ENCODE measurements at places on chromosomes 11 and 22.

GRCh38 chr11:61473370-61474012 lies 35.1 kb upstream of the LRRC10B start:
- DNase-seq: no peak

GRCh38 chr11:83054001-83054400 lies 17.7 kb downstream of the RAB30 start:
- DNase-seq: no peak

GRCh38 chr11:32382339-32383049 lies 52.8 kb downstream of the WT1 start:
- DNase-seq: no peak

- DNase-seq: peak; percentile 50
Measured at GRCh38 chr22:45284705-45285262, at the start of gene UPK3A. Gene UPK3A, plus strand, starts transcription at chr22:45284949. Its CDS starts 65 bp downstream, at chr22:45285014.

DNA sequence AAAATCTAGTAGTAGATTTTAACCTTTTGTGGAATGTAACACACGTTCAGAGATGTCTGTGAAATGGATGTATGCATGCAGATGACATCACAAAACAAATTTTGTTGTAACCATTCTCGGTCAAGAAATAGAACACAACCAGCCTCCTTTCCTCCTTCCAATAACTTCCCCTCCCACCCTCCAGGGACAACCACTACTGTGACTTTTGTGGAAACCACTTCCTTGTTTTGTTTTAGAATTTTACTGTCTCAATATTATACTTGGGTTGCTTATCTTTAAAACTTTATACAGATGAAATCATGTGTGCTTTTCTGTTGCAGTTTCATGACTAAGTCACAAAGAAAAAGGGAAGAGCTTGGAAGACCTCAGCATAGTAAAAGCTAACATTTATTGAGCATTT lies 189.4 kb upstream of the NCAM1 start:
- DNase-seq: no peak

DNA sequence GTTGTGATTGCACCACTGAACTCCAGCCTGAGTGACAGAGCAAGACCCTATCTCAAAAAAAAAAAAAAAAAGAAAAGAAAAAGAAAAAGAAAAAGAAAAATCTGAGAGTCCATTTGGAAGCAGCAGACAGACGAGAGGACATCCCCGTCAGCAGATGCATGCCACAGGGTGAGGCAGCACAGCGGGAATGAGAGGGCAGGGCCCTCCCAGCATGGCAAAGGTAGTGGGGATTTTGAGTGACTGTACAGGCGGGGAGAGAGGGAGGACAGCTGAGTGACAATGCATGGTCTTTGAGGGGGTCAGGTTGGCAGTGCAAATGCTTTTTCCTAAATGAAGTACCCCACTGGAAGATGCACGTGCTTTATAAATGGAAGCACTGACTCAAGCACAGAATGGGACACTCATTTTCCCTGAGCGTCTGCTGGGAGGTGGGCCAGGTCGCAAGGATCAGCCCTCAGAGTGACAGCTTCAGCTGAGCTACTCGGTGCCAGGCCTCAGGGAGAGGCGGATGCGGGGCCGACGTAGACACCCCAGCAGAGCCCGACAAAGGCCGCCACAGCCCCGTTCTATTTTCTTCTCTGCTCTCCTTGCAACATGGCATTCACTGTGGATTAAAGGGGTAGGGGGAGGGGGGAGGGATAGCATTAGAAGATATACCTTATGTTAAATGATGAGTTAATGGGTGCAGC lies 113.5 kb downstream of the SHANK2 start:
- no peak for DNase-seq

- DNase-seq: no peak
Measured at GRCh38 chr11:46381819-46382645, 563 bp downstream of the MDK start.

GRCh38 chr22:20549232-20549841 lies 41.9 kb downstream of the MED15 start:
- DNase-seq: peak; percentile 74

DNA sequence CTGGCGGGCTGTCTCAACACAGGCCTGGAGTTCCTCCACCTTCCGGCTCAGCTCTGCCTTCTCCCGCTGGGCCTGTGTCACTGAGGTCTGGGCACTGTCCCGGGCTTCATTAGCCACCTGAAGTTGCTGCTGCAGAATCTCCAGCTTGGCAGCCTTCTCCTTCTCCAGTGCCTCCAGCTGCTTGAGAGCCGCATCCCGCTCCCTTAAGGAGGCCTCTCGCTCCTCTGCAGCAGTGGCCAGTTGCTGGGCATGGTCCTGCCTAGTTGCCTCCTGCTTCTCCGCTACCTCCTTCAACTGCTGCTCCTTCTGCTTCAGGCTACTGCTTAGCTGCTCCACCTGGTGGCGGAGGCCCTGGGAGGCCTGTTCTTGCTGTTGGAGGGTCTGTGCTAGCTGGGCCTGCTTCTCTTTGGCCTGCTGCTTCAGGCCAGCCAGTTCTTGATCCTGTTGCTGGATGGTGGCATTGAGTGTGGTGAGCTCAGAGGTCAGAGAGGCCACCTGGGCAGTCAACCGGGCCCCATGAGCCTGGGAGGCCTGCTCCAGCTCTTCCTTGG lies 16.9 kb downstream of the IL18BP start:
- no peak for DNase-seq

GRCh38 chr11:77375107-77375506 lies 73.6 kb upstream of the GDPD4 start:
- no peak for DNase-seq

DNA sequence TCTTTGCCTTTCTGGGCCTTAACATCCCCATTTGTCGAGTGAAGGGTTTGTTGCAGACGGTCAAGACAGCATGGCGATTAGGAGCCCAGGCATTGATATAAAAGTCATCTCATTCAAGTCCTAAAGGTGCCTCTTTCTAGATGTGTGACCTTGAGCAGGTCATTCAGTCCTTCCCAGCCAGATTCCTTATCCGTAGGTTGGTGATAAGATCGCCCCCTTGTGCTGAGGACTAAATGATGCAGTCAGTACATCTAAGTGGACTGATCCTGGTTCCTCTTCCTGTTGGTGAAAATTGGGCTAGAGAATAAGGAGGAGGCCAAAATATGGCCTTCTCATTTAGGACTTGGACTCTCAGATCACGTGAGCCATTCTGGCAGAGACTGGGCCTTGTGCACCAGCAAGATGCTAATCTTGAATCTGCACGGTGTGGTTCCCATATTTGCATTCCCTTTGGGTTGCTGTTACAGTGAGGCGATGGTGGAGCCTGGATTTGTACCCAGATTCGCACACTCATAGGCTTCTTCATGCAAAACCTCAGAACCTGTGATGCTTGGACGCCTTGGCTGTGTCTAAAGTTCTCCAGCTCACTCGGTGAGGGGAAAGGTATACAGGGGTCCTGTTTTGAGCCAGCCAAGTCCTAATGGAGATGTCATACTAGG lies 156.8 kb downstream of the MYO18B start:
- DNase-seq: no peak

DNA sequence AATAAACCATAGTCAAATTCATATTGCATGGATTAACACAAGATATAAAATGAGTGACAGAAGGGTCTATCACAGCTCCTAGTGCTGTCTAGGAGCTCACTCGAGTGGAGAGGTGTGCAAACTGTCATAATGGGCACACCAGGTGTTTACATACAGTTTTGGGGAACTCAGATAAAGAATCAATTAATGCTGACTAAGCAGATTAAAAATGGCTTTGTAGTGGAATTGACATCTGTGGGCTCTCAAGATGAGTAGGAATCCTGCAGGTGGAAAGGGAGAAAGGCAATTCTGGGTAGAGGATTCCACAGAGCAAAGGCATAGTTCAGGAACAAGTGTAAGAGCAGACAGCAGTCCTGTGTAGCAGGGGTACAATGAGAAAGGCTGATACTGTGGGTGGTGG lies 496.2 kb upstream of the CCDC90B start:
- DNase-seq: no peak

DNA sequence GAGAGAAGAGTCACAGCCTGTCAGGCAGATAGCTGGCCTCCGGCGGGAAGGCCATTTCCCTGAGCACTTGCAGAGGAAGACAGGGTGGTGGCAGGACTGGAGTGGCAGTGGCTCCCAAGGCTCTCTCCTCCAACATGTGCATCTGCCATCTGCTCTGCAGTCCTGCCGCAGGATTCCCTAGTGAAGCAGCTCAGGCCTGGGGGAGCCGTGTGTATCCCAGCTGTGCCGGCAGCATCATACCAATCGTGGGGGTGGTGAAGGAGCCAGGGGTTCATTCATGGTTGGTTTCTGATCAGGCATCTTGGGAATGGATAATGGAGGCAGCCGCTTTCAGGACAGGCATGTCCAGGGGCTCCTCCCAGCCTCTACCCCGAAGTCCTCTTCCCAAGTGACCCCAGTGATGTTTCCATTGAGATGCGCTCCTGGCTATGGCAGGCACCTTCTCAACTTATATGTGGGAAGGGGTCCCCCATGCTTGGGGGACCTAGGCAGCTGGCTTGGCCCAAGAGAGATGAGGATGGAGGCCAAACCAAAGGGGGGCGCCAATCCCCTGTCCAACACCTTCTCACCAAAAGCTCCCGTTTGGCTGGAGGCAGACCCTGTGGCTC lies 6.1 kb downstream of the TAGLN start:
- DNase-seq: no peak

DNA sequence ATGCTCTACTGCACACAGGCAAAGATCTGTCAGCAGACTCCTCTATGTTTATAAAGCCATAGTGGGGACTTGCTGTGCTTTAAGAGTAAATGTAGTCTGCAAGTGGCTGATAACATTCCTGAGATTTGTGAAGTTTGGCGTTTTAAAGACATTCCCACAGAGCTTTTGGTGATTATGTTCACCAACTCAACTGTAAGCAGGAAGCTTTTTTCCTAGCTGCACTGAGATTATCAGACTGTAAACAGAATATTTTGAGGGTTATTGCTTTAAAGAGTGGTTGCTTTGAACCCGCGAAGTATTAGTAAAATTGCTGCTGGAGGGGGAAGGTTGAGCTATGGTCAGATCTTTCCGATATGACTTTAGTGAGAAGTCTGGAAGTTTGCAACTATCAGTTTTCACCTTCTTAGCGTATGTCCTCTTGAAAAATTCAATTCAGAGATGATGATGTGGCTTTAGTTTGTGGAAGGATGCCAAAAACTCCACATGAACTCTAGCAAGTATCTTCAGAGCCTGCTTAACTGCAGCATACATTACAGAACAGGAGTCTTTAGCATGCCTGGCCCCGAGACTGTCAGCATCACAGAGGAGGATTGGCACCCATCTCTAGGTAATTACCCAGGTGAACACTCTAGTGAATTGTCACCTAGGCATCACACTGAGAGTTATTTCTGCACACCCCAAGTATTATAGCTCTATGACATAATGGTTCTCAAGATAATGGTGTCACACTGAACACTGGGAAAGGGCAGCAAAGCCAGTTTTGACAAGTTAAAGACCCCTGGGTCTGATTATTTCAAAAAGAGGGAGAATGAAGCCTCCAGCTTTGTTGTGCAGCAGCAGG lies 89.9 kb downstream of the MTNR1B start:
- DNase-seq: no peak

DNA sequence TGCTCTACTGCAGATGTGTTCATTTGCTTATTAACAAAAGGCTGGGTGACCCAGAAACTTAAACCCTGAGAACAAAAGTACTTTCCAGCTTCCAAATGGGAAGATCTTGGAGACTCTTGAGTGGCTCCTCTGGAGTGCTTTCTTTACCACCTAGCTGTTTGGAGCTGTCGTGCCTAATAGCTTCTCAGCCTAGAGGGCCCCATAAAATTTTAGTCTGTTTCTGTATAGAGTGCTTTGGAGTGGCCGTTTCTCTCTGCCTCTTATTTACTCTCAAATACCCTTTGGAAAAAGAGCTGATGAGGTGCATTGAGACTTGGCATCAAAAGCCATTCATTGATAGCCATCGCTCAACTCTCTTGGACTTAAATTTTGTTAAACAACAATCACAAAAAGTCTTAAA lies 50.7 kb downstream of the ZNRF3 start:
- DNase-seq: no peak

DNA sequence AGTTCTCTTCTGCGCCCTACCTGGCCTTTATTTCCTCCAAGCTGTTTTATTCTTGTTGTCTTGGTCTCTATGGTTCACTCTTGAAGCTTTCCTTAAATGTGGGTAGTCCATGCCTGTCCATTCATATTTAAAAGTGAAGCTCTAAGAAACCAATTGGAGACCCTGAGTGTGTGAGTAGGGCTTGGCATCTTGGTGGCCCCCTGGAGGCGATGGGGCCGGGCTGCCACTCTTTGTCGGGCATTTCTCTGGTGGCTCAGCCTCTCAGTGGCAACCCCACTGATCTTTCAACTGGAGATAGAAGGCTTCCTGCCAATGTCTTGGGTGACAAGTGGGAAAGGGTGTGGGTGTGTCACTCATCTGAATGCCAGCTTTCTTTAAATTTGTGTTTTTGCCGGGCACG lies 9.1 kb downstream of the TRPT1 start:
- DNase-seq: no peak

GRCh38 chr11:197741-198235 lies 4.9 kb downstream of the SCGB1C1 start:
- no peak for DNase-seq

- DNase-seq: no peak
Measured at GRCh38 chr11:119885861-119886567, 157.0 kb upstream of the NECTIN1 start.

GRCh38 chr11:14357881-14358728 lies 878 bp downstream of the RRAS2 start:
- peak; percentile 30 for DNase-seq

DNA sequence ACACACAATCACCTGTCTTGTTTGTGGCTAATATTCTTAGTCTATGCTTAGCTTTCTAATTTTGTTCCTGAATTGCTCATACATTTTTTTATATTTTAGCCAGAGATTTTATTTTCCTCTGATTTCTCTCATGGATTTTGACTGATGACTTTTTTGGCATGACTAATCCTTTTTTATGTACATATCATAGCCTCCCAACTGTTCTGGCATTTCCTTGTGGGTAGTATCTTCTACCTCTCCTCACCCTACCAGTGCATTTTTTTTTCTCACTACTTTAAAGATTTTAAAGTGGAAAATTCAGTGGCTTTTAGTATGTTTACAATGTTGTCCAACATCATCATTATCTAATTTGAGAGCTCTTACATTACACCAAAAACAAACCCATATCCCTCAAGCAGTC lies 84.4 kb upstream of the TENM4 start:
- DNase-seq: no peak

GRCh38 chr11:14036469-14036868 lies 73.9 kb downstream of the SPON1 start:
- DNase-seq: no peak

GRCh38 chr11:104163100-104164027 lies 583 bp downstream of the PDGFD start:
- no peak for DNase-seq

GRCh38 chr11:9280655-9281301 lies 15.6 kb upstream of the DENND5A start:
- DNase-seq: peak; percentile 86
